ENCODE measurements at places on chromosomes 1 and 21. TPM values are rescaled to one million over a fixed set of nuclear protein-coding genes. Genes with fewer than 3 reads are reported as not detected.

- H3K36me3 ChIP-seq = no peaks in the 10 kb centered on the region
- no peaks in the 10 kb centered on the region for H3K27me3 ChIP-seq
- no peak for DNase-seq
- no peaks in the 10 kb centered on the region for H3K4me1 ChIP-seq
Observed at GRCh38 chr1:234108921-234109320, 204.4 kb downstream of the SLC35F3 start.

- no peaks in the 10 kb centered on the region for H3K4me1 ChIP-seq
- no peak overlapping the region for H3K27ac ChIP-seq
- H3K4me3 ChIP-seq = no peak overlapping the region
Observed at GRCh38 chr1:162396201-162396906, 14.8 kb downstream of the C1orf226 start.

- no peaks in the 10 kb centered on the region for H3K4me1 ChIP-seq
- no peaks in the 10 kb centered on the region for H3K36me3 ChIP-seq
- H3K4me3 ChIP-seq = no peak overlapping the region
- no peak overlapping the region for H3K27ac ChIP-seq
- DNase-seq = no peak
Observed at GRCh38 chr1:214791961-214792360, 189.0 kb downstream of the CENPF start.

- no peak overlapping the region for H3K4me3 ChIP-seq
- no peaks in the 10 kb centered on the region for H3K4me1 ChIP-seq
- no peak overlapping the region for H3K27ac ChIP-seq
- no peaks in the 10 kb centered on the region for H3K36me3 ChIP-seq
Observed at GRCh38 chr21:19049567-19049966, 646.0 kb upstream of the TMPRSS15 start.

Gene IL12RB2
- polyA plus RNA-seq = 0.92 TPM

Data from pancreas (tissue), 10 donors.